Activated effector memory CD4-positive, alpha-beta T cell treated with anti-CD3 and anti-CD28 coated beads, Interleukin-2, amount 50 U/mL, for 16 hours (primary cell): ENCODE measurements at places on chromosomes 11 and 22.

- no peak for DNase-seq
Measured at GRCh38 chr22:43654271-43654670, 157.8 kb downstream of the EFCAB6 start.

GRCh38 chr22:40007853-40008710 lies 13.3 kb downstream of the FAM83F start:
- DNase-seq: no peak

GRCh38 chr11:112294688-112295340 lies 34.2 kb upstream of the PLET1 start:
- DNase-seq: no peak

DNA sequence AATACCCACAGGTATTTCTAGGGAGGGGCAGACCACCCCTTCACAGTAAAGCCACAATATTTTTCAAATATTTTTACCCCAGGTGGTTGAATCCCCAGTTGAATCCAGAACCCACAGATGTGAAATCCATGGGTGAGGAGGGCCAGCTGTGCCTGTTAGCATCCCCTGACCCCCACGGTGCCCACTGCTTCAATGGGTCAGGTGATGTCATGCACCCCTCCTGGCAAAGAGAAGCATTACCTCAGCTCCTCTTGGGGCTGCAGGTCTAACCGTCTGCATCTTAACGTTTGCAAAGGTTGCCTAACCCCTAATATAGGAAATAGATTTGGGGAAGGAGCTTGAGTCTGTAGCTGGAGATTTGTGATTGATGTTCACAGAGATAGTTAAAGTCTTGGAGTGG lies 24.7 kb upstream of the IL17RA start:
- no peak for DNase-seq

DNA sequence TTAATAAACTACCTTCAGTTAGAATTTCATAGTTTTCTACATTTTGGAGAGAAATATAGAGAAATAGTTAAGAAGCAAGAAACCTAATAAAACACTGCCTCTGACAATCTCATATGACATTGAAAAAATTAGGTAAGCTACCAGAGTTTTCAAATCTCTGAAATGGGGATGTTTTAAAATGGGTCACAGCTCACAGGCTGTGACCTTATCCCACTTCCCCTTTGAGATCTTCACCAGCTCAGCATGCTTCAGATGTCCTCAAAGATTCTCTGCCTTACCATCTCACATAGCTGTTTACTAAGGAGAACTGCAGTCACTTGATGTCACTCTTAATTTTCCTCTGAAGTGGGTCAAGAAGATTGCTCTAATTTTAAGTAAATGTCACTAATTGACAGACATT lies 717.8 kb downstream of the JRKL start:
- DNase-seq: no peak

DNA sequence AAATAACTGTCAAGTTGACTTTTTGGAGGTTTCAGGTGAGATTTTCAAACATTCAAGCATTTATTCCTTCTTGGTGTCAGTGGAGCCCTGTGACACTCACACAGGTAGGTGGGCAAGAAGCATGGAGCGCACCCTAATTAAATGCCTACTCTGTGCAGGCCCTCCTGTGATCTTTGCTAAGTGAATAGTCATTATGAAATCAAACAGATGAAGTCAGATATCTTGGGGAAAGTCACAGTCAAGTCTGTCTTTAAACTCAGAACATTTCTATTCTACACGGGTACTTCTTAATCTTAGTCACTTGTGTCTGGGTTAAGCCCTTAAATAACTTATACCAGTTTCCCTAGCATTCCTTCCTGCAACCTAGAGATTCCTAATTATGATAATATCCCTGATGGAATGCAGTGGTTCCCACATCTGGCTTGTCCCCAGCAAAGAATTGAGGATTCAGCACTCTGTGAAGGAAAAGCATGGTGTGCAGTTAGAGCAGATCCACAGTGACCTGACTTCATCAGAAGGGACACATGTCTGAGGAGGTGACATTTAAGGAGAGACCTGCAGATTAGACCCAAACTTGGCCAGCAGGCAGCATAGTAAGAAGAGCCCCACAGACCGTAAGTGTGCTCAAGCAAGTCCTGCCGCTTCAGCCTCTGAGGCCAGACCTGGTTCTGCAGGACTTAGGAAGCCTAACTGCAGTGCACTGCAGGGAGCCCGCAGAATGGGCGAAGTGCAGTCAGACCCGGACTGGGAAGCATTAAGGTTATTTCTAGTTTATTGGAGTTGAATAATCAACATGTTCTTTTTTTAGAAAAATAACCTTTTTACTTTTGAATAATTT lies 85.3 kb upstream of the GAL start:
- no peak for DNase-seq
